ENCODE measurements at places on chromosomes 12 and 14.

GRCh38 chr12:18612971-18613370 lies 124.8 kb downstream of the PLCZ1 start:
- no peak for DNase-seq

DNA sequence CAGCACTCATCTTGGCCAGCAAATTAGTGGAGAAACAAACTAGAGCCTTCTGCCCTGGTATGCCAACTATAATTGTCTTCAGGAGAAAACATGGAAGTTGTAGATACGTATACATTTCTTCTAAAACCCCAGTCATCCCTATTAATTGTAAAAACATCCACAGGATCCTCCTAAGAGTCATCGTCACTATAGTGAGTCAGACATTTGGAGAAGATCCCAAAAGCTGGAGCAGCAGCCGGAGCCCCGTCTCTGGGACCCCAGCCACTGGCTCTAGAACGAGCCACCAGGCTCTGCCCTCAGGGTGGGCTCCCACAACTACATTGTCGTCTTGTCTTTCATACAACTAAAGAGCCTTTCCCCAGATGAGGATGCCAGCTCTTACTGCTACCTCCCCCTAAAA lies 15.5 kb downstream of the PRKAB1 start:
- DNase-seq = no peak

- no peak for DNase-seq
Observed at GRCh38 chr12:98182821-98183220, 332.6 kb upstream of the TMPO start.

GRCh38 chr14:104096751-104097700 lies 11.5 kb downstream of the ASPG start:
- DNase-seq = no peak
